ENCODE measurements at places on chromosomes 12 and 14.

GRCh38 chr12:115553622-115554021, 723.9 kb downstream of the MED13L start:
- no peak for DNase-seq

GRCh38 chr14:89503431-89503996, 86.5 kb upstream of the FOXN3 start:
- DNase-seq = peak; percentile 52

DNA sequence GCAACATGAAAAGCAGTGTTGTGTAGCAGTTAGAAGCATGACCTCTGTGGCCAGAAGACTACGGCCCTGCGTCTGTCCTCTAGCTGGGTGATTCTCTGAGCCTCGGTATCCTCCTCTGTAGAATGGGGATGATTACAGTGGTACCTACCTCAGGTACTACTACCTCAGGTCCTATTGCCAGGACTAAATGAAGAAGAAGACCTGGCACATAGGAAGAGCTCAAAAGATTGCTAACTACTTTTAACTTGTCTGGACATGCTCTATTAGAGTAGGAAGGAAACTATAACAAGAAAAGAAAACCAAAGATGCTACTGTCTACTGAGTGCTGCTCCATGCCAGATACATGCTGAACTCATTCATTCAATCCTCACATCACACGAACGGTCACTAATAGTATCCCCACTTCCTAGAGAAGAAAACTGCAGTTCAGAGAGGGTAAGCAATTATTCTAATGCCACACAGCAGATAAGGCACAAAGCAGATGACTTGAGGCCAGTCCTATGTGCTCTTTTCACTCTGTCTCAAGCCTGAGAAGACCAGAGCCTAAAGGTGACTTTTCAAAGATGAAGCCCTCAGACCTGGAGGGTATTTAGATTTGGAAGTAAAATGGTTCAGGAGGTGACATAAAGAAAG, 108.1 kb upstream of the HIF1A start:
- DNase-seq = no peak

DNA sequence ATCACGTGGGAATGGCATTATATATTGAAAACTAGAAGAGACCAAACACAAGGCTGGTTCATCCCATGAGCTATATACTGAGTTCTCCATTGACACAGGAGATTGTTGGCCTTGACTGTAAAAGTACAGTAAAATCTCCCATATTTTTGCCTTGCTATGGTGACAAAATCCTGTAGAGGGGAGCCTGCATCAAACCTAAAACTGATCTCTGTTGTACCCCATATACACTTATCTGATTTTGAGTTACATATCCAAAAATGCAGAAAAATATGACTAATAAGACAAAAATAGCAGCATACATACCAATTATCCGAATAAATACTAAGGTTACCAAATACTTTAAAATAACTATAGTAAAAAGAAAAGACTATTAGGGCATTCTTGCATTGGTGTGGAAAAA, 60.4 kb downstream of the TMTC3 start:
- no peak for DNase-seq

- DNase-seq = no peak
Measured at GRCh38 chr14:104955396-104955770, 22.8 kb downstream of the AHNAK2 start.

- no peak for DNase-seq
Measured at GRCh38 chr12:12194206-12194605, 72.6 kb downstream of the LRP6 start.

- DNase-seq = no peak
Measured at GRCh38 chr12:39574785-39575497, 44.7 kb downstream of the ABCD2 start.
